ENCODE measurements at places on chromosomes 11 and 22. TPM values are rescaled to one million over a fixed set of nuclear protein-coding genes. Genes with fewer than 3 reads are reported as not detected.

Gene TIRAP
- total RNA-seq, result 19.8 TPM

Gene CCDC86
- total RNA-seq, result 45.0 TPM

Gene OR51B2
- total RNA-seq, result not detected

Gene MTCH2
- total RNA-seq, result 124 TPM
